ENCODE measurements at places on chromosomes 12 and 14.

DNA sequence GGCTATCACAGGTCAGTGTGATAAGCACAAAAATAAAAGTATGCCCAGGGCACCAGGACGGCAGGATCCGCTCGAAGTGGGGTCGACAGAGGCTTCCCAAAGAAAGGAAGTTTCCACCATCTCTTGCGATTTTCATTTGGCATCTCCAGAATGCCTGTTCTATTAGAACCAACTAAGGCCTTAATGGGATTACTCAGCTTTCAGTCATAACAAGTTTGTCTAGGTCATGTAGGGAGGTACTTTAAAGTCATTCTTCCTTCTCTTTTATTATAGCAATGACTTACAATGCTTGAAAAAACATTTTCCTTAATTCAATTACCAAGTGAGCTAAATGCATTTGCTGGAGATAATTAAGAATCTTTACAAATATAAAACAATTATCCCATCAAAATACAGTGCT is 83.6 kb upstream of the DIO3 start:
- no peak for DNase-seq

DNA sequence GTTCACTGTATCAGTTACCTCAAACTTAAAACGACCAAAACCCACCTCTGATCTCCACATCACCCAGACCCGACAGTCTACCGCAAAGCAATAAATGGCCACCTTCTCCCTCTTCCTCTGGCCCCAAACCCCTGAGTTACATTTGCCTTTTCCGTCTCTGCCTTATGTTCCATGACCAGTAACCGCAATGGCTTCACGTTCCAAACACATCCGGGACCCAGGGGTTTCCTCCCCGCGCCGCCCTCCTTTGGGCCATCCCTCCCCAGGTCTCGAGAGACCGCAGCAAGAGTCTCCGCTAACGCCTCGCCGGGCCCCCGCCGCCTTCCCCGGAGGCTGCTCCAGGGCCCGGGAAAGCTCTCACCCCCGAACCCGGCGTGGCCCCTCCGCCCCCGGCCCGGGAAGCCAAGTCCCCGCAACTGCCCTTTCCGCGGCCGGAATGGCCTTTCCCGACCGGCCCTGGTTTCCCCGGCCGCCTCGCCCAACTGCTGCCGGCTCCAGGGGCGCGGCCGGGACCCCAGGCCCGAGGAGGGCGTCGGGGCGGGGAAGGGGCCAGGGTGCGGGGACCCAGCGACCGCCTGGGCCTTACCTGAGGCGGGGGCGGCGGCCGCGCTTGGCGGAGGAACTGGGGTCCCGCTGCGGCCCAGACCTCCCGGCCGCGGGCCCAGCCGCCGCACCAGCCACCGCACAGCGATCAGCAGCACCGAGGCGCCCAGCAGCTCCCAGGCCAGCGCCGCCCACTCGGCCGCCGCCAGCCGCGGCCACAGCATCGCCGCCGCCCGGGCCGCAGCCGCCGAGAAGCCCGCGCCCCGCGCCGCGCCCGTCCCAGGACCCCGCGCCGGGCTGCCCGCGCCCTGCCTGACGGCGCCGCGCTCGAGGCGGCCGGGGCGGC is at the start of gene ANKLE2:
Gene ANKLE2 (minus strand): TSS at position 801 of the 889 bp plus-strand sequence. CDS start 34 bp downstream, at position 767.
- DNase-seq, result peak; percentile 84

- no peak for DNase-seq
These were observed 38.0 kb downstream of the IQSEC3 start for GRCh38 chr12:104551-105081.

DNA sequence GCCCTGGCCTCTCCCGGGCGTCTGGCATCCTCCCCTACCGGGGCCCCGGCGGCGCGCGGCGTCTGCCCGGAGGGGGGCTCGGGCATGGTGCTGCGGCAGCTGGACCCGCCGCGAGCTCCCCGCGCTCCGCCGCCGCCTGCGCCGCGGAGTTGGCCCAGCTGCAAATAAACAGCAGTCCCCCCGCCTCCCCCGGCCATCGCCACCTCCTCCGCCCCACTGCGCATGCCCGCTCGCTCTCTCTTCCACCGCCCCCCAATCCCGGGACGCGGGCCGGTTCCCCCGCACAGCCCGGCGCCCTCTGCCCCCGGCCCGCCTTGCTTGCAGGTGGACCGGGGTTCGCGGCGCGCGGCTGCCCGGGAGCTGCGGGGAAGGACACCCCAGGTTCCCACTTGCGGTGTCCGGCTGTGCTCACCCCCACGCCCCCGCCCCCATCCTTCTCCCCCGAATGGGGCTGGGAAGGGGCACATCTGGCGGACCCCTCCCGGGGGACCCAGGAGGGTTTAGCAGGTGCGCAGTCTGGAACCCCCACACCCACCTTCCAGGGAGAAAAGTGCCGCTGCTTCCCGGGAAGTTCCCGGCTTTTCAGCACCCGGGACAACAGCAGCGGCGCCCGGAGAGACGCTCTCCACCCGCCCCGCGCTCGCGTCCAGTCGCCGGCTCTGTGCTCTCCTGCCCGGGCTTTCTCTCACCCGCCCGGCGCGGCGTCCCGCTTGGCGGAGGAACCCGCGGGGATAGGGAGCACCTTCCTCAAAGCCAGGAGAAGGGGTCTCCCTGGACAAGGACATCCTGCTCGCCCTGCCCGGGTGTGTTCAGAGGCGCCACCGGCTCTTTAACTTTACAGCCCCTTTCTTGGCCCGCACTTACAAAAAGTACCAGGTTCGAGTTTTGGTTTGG is at the start of gene TMTC1:
Gene TMTC1 (minus strand): TSS at position 170 of the 894 bp plus-strand sequence. CDS start 191 bp downstream, outside the sequence.
- peak; percentile 16 for DNase-seq

- no peak for DNase-seq
These were observed 49.1 kb downstream of the SSPN start for GRCh38 chr12:26244503-26244902.

- no peak for DNase-seq
These were observed 97.4 kb downstream of the PLXNC1 start for GRCh38 chr12:94245631-94246383.

DNA sequence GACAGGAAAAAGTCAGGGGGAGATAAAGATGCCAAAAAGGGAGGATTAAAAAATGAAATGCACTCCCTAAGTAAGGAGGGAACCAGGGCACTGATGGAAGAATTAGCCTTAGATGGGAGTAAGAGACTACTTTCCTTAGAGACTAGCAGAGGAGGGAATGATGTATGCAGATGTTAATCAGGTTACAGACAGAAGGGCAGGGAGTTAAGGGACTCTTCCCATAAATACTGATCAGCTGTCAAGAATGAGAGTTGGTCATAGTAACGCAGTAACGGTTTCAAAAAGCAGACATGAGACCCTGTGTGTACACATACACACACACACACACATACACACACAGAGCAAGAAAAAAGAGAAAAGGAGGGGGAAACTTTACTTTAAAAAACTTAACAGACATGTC is 93.4 kb downstream of the PHLDA1 start:
- no peak for DNase-seq

DNA sequence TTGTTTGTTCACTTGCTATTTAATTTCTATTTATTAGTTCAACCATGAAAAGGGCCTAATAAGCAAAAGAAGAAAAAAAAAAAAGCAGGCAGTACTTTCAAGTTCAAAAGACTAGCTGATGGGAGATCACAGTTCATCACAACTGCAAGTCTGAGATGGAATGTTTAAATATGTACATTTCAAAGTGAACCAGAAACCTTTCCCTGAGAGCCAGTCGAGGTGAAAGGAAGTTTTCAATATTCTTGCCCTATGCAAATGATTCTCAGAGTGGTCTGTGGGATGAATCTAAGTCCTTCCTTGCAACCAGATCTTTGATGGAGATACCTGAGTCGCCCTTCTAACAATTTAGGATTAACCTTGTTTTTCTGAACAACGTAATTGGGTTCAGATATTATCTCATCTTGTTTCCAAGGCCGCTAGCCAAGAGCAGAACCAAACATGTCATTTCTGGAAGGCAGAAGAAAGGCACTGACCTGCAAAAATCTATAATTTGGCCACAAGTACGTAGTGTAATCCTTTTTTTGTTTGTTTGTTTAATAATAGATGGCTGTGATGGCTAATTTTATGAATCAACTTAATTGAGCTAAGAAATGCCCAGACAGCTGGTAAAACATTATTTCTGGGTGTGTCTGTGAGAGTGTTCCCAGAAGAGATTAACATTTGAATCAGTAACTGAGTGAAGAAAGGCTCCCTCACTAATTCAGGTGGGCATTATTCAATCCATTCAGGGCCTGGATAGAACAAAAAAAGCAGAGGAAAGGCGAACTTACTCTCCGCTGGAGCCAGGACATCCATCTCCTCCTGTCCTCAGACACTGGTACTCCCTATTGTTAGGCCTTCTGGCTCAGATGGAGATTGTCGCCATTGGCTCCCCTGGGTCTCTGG is 171.1 kb upstream of the TMPO start:
- DNase-seq, result no peak

DNA sequence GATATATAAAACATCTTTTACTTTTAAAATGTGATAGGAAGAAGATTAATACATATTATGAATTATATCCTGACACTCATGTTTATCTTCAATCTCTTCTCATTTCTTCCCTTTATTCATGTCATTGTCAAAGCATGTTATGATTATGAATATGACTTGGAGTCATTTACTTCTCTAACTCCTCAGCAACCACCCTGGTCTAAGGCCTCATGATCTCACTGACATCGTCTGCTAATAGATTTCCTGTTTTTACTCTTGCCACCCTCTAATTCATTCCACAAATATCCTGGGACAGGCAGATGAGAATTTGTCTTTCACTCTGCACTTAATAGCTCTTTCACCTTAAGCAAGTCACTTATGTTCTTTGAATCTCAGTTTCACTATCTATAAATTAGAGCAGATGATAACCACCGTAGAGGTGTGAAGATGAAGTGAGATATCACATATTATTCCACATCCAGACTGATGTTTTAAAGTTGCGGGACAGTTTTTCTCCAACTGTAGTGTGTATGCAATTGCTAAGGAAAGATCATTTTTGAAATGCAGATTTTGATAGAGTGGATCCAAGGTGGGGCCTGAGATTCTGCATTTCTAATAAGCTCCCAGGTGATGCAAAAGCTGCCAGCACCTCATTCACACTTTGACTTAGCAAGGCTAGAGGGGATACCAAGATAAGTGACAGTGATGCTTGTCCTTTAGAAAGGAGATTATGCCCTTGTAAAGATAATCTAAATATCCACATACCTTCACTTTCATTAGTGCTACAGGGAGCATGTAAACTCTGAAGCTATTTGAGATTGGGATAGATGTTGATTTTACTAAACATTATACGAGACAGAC is 3.3 kb upstream of the IAPP start:
- DNase-seq, result no peak

GRCh38 chr14:104521816-104522745 is 57.5 kb upstream of the C14orf180 start:
- DNase-seq, result no peak

GRCh38 chr14:98958632-98959031 is 313.4 kb downstream of the BCL11B start:
- DNase-seq, result no peak

- DNase-seq, result no peak
These were observed 43.3 kb downstream of the NCKAP5L start for GRCh38 chr12:49784756-49785409.

GRCh38 chr14:92914087-92914656 is 8.8 kb upstream of the CHGA start:
- DNase-seq, result peak; percentile 58

GRCh38 chr12:88578276-88579160 is 1.8 kb downstream of the KITLG start:
- no peak for DNase-seq

- DNase-seq, result no peak
These were observed 87.8 kb upstream of the PSMC1 start for GRCh38 chr14:90168425-90169105.

DNA sequence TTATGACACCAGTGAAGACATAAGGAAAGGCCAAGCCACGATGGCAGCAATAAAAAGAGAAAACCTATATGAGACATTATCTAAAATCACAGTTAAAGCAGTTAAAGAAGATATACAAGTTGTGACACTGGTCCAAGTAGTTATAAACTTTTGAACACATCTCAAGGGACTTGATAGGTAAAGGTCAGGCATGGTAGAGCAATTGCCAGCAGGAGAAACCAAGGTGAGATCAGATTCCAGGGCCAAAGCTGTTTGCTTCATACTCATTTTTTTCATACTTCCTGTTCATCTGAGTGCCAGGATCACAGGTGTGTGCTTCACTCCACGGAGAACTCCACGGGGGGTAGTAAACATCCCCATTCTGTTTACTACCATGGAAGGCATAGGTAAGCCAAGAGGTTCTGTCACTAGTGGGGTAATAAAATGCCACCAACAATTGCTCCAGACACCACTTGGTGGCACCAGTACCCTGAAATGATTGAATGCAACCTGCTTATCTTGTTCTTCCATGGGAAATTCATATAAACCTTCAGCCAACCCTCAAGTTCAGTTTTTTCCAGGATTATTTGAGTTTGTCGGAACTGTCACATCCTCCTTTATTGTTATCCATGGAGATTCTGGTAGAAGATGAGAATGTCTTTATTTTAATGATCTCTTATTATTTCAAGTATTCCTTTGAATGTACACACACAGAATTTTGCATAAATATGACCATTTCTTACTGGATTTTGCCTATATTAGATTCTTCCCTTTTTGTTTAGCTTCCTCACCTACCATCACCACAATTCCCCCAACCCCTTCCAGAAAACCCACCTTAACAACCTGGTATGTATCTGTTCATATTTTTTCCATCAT is 59.2 kb upstream of the TSPAN8 start:
- DNase-seq, result no peak

- no peak for DNase-seq
These were observed 91.7 kb upstream of the SEL1L start for GRCh38 chr14:81625343-81625742.

DNA sequence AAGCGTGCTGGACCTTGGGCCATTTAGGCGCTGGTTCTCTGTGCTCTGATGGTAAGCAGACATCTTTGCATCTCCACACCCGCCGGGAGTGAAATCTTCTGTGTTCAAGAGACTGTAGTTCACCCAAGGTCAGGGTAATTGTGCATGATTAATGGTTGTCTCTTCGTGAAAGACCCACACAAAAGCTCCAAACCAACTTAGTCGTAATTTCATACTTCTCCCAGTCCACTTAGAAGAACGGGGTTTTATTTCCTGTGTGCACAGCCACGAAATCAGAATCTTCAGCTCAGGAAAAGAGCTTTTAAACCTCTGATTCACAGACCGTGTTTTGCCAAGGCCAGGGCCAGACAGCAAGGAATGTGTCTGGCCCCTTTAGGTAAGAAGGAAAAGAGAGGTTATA is 640.9 kb downstream of the MED13L start:
- no peak for DNase-seq

DNA sequence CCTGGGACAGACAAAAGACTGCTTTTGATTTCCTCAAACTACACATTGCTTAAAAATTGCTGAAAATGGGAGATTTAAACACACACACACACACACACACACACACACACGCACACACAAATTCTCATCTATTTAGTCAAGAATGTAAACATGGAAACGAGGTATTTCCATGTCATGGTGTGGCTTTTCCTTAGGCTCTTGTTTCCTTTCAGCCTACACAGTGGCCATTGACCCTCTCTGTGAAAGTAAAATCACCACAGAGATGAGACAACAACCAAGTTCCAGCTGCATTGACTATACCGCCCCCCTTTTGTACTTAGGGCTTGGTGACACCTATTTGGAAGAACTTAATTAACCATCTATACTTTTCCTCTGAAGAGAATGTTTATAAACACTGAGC is 41.9 kb downstream of the TTC8 start:
- DNase-seq, result no peak

DNA sequence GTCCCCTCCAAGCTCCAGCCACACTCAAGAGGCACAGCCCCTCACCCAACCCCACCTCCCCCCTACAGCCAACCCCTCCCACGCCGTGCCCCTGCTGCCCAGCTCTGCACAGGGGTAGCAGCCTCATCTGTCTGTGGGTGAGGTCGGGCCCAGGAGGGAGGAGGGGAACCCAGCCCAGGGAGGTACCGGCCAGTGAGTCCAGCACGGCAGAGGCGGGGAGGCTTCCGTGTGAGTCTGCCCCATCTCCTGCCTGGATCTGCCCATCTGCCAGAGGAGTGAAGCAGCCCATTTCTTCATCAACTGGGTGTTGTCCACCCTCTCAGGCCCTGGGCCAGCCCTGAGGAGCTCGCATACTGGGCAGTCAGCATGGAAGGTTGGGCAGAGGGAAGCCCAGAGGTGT is 54.2 kb downstream of the CCNK start:
- no peak for DNase-seq

Data from activated T-cell treated with anti-CD3 and anti-CD28 coated beads, Interleukin-2, amount 50 U/mL, for 48 hours (primary cell).